ENCODE measurements at places on chromosomes 2 and 18. TPM values are rescaled to one million over a fixed set of nuclear protein-coding genes. Genes with fewer than 3 reads are reported as not detected.

DNA sequence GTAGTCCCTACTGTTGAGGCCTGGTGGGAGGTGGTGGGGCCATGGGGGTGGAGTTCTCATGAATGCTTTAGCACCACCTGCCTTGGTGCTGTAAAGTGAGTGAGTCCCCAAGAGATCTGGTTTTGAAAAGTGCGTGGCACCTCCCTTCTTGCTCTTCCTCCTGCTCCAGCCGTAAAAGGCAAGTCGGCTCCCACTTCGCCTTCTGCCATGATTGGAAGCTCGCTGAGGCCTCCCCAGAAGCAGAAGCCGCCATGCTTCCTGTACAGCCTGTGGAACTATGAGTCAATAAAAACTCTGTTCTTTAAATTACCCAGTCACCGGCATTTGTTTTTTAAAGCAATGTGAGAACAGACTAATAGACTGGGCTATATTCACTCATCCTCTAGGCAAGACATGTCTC, 141.3 kb upstream of the ALKAL2 start:
- peaks cover 28% of the 10 kb centered on the region for H3K4me1 ChIP-seq
- H3K27ac ChIP-seq = peak overlapping the region; percentile 55
- H3K36me3 ChIP-seq = no peaks in the 10 kb centered on the region
- no peak for DNase-seq

DNA sequence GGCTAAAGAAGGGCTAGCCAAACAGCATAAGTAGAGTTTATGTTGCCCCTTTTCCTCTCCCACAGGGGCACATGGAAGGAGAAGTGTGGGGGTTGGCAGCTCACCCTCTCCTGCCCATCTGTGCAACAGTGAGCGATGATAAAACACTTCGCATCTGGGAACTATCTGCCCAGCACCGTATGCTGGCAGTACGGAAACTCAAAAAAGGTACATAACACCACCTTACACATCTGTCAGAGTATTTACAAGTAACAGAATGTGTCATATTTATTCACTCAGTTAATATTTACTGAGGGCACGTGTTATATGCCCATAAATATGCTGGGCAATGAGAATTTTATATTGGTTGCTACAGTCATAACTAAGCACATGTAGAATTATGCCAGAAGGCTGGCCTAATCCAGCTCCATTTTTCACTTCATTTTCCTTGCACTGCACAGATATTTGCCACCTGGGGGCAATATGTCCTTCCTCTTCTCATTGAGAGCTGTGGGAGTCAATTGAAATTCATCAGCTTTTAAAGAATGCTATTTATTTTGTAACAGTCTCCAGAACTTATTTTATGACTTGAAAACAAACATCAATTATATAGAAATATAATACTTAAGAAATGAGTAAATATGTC, 150.6 kb downstream of the RTN4 start:
- H3K27me3 ChIP-seq = no peaks in the 10 kb centered on the region
- no peak overlapping the region for H3K27ac ChIP-seq
- H3K4me3 ChIP-seq = no peak overlapping the region
- H3K36me3 ChIP-seq = no peaks in the 10 kb centered on the region
- no peak for DNase-seq
- H3K4me1 ChIP-seq = peaks cover 21% of the 10 kb centered on the region

TMEM182 gene
- total RNA-seq = 2.0 TPM

DNA sequence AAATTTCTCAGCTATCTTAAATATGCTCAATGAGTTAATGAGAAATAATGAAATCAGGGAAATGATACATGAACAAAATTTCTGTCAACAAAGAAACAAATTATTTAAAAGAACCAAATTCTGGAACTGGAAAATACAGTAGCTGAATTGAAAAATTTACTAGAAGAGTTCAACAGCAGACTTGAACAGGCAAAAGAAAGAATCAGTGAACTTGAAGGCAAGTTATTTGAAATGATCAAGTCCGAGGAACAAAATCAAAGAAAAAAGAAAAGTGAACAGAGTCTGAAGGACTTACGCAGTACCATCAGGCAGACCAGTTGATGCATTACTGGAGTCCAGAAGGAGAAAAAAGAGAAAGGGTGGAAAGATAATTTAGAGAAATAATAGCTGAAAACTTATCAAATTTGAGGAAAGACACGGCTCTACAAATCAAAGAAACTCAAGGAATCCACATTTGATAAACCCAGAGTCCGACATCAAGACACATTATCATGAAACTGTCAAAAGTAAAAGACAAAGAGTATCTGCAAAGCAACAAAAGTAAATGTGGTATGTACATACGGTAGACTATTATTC, 83.6 kb downstream of the CCDC138 start:
- H3K27me3 ChIP-seq = no peaks in the 10 kb centered on the region
- H3K4me1 ChIP-seq = no peaks in the 10 kb centered on the region
- H3K36me3 ChIP-seq = no peaks in the 10 kb centered on the region

DNA sequence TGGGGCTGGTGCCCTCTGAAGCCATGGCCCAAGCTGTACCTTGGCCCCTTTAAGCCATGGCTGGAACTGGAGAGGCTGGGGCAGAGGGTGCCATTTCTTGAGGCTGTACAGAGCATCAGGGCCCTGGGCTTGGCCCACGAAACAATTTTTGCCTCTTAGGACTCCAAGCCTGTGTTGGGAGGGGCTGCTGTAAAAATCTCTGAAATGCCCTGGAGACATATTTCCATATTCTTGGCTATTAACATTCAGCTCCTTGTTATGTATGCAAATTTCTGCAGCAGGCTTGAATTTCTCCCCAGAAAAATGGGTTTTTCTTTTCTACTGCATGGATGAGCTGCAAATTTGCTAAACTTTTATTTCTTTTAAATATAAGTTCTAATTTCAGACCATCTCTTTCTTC, 834.0 kb downstream of the DSC3 start:
- no peak overlapping the region for H3K27ac ChIP-seq
- no peak for DNase-seq
- H3K4me1 ChIP-seq = no peaks in the 10 kb centered on the region
- no peak overlapping the region for H3K4me3 ChIP-seq

DNA sequence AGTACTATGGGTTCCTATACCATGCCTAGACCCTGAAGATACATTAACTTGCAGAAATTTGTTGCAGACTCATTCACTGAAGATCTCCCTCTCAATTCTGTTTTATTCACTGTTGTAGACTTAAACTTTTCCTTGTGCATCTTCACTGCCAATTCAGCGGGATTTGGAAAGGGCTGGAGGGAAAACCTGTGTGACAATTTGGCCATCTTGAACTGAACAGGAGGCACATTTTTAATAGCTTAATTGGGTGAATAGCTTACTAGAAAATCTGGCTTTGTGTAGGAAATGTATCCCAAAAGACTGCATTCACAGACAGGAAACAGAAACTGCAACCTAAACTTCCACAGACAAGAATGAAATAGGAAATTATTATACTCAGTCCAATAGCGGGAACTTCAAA, 512.3 kb downstream of the XIRP2 start:
- H3K36me3 ChIP-seq = no peaks in the 10 kb centered on the region
- H3K27me3 ChIP-seq = no peaks in the 10 kb centered on the region
- DNase-seq = no peak
- H3K27ac ChIP-seq = no peak overlapping the region

RNMT gene
- total RNA-seq = 128 TPM

RIOK3 gene
- total RNA-seq = 153 TPM

DNA sequence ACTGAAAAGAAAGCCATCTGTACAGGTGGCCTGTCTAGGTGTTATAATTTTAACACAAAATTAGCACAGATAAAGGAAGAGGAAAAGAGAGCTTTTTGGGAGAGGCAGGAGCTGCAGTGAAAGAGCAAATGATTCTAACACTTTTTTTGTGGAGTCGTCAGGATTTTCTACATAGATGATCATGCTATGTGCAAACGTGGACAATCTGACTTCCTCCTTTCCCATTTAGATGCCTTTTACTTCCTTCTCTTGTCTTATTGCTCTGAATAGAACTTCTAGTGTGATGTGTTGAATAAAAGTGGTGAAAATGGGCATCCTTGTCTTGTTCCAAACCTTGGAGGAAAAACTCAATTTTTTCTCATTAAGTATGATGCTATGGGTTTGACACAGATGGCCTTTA, 334.5 kb downstream of the NBAS start:
- H3K27ac ChIP-seq = no peak overlapping the region
- H3K36me3 ChIP-seq = peaks cover 10% of the 10 kb centered on the region
- no peaks in the 10 kb centered on the region for H3K4me1 ChIP-seq
- no peak overlapping the region for H3K4me3 ChIP-seq
- no peaks in the 10 kb centered on the region for H3K27me3 ChIP-seq

DUSP2 gene
- 730 TPM for total RNA-seq

- no peak overlapping the region for H3K4me3 ChIP-seq
- no peaks in the 10 kb centered on the region for H3K4me1 ChIP-seq
- H3K27ac ChIP-seq = no peak overlapping the region
- DNase-seq = no peak
- H3K36me3 ChIP-seq = no peaks in the 10 kb centered on the region
Measured at GRCh38 chr2:237563816-237564215, 2.6 kb upstream of the PRLH start.

All from CD4-positive, alpha-beta T cell (primary cell).